CD4-positive, alpha-beta T cell treated with Interleukin-2 at 100 ng/mL for 4 hours (primary cell): ENCODE measurements at places on chromosomes 3 and 15.

- no peak for DNase-seq
Observed at GRCh38 chr15:78341057-78341987, 1.2 kb downstream of the CRABP1 start.

- no peak for DNase-seq
Observed at GRCh38 chr3:53599771-53600170, 105.4 kb downstream of the CACNA1D start.

DNA sequence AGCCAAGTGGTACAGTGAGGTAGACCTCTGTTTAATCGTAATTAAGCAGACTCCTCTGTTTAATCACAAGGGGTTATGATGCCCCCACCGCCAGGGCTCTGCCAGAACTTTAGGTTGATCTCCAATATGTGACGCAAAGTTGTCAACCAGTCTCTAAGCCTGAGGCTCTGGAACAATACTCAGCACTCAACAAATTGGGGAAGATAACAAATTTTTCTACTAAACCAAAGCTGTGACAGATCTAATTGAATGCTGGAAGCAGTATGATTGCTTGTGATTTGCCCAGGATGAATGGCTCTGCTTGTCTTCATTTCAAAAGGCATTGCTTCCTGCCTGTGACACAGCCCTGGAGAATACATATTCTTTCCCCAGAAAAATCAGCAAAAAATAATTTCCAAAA lies 57.1 kb downstream of the SNTN start:
- DNase-seq: no peak

- no peak for DNase-seq
Observed at GRCh38 chr3:23262766-23263165, 59.6 kb downstream of the UBE2E2 start.

DNA sequence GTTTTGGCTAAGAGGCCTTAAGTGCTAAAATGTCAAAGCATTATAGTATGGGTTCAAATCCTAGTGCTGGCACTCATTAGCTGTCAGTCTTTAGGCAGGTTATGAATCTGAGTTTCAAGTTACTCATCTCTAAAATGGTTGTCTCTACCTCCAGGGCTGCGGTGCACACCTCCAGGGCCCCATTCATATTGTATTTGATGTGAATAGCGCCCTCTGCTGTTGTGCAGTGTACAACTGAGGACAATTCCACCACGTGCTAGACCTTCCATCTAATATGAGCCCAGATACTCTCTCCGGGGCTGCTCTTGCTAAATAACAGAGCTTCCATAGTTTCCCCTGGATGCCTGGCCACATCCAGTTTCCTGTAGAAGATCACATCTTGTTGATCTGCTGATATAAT lies 54.3 kb downstream of the OXNAD1 start:
- DNase-seq: peak; percentile 94

DNA sequence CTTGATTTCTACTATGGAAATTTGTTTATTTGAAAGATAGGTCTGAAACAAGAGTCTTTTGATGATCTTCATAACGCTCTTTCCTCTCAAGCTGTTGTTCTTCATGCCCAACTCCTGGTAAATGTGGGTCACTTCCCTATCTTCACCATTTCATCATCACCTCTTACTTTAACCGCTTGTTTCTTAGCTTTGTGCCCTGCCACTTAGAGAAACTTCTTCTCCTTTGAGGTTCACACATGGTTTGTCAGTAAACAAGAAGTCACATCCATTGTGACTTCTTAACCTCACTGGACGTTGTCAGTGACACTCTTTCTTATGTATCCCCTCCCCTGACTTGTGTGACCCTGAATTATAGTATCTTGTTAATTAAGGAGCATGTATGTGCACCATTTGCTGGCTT lies 16.9 kb upstream of the P2RY13 start:
- DNase-seq: no peak
